Esophagus squamous epithelium (tissue), 5 donors: ENCODE measurements at places on chromosomes 12 and 14.

DNA sequence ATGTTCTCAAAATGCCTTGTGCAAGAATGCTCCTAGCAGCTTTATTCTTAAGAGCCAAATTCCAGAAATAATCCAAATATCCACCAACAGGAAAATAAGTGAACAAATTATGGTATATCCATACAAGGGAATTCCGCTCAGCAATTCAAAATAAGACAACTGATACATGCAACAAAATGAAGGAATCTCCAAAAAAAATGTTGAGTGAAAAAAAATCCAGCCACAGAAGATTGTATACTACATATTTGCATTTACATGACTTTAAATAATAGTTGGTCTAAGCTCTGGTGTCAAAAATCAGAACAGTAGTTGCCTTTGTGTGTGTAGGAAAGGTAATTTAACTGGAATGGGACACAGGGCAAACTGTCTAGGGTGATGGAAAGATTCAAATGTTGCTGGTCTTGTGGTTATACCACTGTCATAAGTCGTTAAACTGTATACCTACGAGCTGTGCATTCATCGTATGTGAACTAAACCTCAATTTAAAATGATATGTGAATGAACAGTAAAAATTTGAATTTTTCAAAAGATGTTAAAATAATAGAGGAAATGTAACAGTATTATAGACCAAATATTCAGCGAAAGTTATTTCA is 3.2 kb downstream of the CD69 start:
- DNase-seq = no peak

DNA sequence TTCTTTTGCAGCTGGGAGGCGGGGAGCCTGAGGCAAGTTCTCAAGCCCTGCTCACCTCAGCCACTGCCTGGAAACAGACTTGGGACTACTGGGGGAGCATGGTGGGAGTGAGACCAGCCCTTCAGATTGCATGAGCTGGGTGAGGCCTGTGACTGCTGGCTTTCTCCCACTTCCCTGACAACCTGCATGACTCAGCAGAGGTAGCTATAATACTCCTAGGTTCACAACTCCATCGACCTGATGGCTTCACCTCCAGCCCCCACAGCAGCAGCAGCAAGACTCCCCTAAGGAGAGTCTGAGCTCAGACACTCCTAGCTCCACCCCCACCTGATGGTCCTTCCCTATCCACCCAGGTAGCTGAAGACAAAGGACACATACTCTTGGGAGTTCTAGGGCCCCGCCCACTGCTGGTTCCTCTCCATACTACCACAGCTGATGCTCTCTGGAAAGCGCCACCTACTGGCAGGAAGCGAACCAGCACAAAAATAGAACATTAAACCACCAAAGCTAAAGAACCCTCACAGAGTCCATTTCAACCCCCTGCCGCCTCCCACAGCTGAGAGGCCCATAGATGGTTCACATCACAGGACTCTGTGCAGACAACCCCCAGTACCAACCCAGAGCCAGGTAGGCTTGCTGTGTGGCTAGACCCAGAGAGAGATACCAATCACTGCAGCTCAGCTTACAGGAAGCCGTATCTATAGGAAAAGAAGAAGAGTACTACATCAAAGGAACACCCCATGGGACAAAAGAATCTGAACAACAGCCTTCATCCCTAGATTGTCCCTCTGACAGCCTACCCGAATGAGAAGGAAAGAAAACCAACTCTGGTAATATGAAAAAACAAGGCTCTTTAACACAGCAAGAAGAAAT is 68.7 kb downstream of the RPAP3 start:
- DNase-seq = no peak

- DNase-seq = no peak
These were observed 63.4 kb upstream of the FUT8 start for GRCh38 chr14:65349100-65349499.

DNA sequence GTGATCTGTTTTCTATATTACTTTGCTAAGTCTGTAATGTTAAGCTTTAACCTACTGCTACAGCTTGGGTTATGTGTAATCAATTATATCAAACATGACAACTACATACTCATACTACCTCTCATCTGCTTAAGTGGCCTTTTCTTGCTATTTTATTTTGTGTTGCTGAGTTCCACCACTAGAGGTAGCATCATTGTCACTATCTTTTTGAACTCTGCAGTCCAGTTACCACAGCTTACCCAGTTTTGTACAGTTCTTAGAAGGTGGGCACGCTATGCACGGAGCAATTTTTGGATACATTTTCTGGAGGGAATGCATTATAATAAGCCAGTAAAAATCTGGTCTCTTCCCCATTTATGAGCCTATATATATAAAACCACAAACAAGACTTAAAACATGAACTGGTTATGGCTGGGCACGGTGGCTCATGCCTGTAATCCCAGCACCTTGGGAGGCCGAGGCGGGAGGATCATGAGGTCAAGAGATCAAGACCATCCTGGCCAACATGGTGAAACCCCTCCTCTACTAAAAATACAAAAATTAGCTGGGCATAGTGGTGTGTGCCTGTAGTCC is 48.5 kb downstream of the SAV1 start:
- no peak for DNase-seq

- no peak for DNase-seq
These were observed 597 bp downstream of the SVOP start for GRCh38 chr12:109020146-109020795.

DNA sequence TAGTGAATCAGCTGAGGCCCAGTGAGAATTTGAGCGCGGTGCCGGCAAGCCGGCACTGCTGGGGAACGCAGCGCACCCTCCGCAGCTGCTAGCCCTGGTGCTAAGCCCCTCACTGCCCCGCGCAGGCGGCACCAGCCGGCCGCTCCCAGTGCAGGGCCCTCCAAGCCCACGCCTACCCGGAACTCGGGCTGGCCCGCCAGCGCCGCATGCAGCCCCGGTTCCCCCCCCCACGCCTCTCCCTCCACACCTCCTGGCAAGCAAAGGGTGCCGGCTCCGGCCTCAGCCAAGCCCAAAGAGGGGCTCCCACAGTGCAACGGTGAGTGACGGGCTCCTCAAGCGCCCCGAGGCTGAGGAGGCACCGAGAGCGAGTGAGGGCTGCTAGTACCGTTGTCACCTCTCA is 54.5 kb upstream of the VASH1 start:
- DNase-seq = no peak

- DNase-seq = no peak
These were observed 210.3 kb downstream of the IPO8 start for GRCh38 chr12:30485230-30485890.
